ENCODE measurements at places on chromosomes 6 and 20.

DNA sequence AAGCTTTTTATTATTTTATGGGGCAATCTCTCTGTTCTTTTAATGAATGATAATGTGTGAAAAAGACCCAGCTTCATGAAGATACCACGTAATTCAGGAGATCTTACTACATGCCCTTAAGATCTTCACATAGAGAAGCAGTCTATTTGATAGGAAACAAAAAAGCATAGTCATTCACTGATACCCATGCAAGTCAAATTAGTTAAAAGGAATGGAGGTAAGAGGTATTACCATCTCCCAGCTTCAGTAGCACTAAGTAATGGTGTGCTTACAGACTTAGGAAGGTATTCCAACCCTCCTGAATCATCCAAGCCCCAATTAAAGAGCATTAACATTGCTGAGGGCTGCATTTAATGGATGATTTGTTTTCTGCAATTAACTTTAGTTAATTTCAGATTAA is 364.7 kb downstream of the SYNE1 start:
- no peak for DNase-seq

DNA sequence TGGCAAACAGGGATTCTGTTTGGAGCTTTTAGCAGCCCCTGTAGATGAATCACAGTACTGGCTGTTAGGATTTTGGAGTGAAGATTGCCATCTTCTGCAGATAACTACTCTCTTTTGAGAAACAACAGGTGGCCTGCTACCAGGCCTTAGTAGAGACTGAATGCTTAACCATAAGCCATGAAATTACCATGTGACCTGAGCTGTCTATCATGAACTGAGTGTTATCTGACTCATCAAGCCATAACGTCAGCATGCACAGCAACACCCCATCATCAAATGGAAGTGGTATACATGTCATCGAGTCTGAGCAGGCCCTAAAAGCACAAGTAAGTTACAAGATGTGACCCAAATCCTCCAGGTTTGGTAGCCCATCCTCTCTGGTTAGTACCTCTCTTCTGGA is 132.6 kb downstream of the GPR63 start:
- DNase-seq: no peak

DNA sequence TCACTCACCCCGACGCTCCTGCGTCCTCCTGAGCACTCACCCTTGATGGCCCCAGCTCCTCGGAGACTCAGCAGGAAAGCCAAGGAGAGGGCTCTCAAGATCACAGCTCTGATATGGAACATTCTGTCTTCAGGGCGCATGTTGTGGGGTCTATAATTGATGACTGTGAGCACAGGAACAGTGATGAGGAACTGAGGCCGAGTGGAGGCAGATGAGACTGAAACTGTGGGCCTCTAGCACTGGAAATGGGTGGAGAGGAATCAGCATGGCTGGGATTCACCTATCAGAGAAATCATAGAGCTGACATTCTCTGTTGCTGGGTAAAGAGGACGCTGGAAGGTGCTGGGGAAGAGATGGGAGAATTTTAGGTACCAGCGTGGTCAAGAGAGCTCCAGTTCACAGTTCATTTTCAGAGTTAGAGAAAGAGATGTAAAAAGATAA is at the start of gene HLA-DPA1:
Gene HLA-DPA1, minus strand, starts transcription at position 219 of the 441 bp plus-strand sequence.
- peak; percentile 77 for DNase-seq

- DNase-seq: no peak
Measured at GRCh38 chr20:50629670-50630045, 61.7 kb downstream of the RIPOR3 start.

GRCh38 chr20:44193801-44194200 is 6.8 kb upstream of the JPH2 start:
- no peak for DNase-seq

DNA sequence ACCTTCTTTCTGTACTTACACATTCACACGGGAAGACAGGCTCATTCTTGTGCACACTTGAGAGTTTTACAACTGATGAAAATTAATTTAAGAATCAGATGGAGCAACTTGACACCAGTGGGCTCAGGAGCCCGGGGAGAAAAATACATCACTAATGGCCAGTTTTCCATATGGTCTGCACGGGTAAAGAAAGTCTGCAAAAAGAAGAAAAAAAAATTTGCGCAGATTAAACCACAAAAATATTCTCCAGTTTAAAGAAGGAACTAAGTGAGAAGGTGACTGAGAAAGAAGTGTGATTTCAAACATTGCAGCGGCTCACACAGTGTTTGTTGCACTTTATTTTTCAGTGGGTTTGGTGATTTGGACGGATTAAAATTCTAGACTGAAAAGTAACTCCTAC is at the start of gene TULP4:
Gene TULP4, plus strand, starts transcription at position 301 of the 400 bp plus-strand sequence. CDS start 1,552 bp downstream, outside the sequence.
- no peak for DNase-seq

DNA sequence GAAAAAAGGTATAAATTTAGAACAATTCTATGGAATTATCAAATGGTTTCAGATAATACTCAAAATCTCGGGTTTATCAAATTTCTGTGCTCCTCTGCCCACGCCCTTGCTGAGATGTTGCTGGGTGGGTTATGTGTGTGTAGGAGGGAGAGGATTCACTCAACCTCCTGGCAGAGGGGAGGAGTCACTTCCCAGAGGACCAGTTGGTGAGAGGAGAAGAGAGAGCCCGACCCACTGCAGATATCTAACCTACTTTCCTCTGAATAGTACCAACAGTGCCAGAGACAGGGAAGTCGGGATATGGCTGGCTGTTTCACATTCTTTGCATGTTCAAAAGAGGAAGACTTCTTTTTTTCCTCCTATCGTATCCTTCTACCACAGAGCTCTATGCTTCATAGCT is 187.1 kb upstream of the MAN1A1 start:
- no peak for DNase-seq

GRCh38 chr6:133918208-133918930 is 29.5 kb downstream of the TCF21 start:
- no peak for DNase-seq

DNA sequence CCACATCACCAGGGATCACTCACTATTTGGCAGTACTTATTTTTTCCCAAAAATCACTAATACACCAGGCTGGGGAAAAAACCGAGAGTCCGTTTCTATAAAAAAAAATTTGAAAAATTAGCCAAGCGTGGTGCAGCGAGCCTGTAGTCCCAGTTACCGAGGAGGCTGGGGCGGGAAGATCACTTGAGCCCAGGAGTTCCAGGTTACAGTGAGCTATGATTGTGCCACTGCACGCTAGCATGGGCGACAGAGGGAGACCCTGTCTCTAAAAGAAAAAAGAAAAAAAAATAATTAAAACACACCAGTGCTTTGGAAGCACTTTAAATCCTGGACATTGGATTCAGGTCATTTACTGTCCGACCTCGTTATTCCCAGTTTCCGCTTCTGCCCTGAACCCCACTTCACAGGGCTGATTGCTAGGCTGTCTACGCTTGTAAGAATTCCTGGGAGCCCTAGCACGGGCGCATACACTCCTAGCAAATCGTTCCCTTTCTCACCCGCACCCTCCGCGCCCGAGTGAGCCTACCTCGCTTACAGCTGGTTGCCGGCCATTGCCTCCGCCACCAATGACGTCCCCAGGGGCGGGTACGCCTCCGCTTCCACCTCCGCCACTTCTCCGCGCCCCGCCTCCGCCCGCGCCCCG is at the start of gene TPMT:
Gene TPMT, minus strand, starts transcription at position 571 of the 643 bp plus-strand sequence. CDS start 5,950 bp downstream, outside the sequence.
- DNase-seq: peak; percentile 44

DNA sequence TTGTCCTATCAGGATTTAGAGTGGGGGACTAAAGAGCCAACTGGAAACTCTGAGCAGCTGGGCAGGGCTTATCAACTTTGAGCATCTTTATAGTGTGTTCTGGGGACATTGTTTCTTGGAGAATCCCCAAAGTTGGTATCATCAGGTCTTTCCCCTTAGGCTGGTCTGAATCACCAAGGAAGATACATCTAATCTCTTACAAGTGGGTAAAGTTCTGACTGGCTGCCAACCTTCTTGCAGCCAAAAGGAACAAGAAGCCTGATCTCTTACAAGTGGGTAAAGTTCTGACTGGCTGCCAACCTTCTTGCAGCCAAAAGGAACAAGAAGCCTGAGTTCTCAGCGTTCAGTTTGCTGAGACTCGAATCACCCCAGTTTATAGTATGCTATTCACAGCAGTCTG is 1.6 kb upstream of the MED23 start:
- no peak for DNase-seq

DNA sequence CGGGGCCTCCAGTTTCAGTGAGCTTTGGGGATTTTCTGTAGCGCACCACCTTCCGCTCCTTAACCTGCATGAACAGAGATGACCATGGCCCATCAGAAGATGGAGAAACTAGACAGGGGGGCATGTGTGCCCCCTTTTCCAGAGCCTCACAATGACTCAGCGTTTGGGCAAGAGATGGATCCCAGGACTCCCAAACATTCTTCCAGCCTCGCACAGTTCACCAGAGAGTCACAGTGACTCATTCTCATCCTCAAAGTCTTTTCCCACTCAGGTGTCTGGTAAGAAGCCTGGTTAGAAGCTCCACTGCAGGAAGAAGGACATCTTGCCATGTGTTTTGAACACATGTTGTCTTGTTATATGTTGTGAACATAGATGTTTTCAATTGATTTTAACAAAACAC is 76.2 kb upstream of the FRMD1 start:
- DNase-seq: no peak

DNA sequence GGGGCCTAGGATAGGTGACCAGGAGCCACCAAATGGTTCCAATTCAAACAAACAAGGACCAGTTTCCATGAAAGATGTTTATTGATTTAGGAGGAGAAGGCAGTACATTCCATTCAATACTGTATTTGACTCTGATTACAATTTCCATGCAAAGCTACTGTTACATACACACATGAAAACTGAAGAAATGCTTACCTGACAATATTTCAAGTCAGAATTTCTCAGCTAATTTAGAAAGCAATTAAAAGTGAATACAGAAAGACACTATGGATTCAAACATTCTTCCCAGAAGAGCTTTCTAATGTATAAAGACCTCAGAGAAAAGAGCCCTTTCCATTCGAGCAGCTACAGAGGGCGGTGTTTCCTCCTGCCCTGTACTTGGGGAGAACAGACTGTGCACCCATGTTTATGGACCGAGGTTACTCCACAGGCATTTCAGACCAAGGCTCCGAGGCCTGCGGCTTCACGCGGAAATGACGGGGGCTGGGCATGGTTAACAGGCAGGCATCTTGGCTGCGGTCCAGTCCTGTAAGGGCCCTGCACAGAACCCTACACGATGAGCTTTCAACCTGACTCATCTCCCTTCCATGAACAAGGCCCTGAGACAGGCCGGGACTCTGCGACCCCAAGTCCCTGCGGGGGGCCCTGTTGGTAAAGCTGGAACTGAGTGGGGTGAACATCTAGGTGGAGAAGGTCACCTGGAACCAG is 25.7 kb upstream of the TCFL5 start:
- peak; percentile 26 for DNase-seq

DNA sequence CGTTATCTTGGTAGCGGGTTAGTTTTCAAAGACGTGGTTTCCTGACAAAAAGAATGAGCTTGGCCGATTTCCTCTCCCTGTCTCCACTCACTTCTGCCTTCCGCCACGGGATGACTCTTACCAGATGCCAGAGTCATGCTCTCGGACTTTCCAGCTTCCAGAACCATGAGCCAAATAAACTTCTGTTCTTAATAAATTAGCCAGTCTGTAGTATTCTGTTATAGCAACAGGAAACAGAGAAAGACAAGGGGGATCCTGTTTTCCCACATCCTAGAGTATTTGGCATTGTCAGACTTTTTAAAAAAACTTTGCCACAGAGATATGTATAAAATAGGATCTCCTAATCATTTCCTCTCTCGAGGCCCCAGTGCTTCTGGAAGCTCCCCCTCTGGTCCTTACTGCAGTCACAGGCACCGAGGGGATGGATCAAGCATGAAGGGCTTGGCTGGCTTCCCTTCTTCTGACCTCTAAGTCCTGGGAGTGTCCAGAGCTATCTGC is 84.9 kb upstream of the NAA20 start:
- peak; percentile 93 for DNase-seq

DNA sequence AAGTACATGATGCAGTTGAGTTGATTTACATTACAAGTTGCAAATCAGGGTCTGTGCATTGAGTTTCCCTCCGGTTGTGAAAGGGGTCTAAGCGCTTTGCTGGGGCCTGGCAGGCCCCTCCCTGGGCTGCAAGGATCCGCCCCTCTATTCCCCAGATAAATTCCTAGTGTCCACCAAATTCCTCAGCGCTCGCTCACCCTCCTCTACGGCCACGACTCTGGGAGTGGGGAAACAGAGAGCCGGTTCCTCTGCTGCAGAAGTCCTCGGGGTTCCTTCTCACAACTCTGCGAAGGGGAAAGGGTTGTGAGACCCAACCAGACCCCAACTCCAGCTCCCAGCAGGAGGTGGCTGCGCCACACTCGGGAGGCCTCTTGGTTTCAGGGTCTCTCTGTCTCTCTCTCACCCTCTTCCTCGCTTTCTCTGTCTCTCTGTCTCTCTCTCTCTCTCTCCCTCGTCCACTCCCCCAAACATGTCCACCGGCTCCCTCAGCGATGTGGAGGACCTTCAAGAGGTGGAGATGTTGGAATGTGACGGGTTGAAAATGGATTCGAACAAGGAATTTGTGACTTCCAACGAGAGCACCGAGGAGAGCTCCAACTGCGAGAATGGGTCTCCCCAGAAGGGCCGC is at the start of gene TCF21:
Gene TCF21, plus strand, starts transcription at position 185 of the 628 bp plus-strand sequence. Its CDS starts 285 bp downstream, at position 470.
- DNase-seq: no peak

- no peak for DNase-seq
Measured at GRCh38 chr20:7772371-7772770, 167.9 kb downstream of the HAO1 start.

All from suppressor macrophage treated with lipopolysaccharide for 1 hour (primary cell).